Left hindlimb (tissue), 1 donor: ENCODE measurements at places on chromosomes 4 and X.

- no peak for DNase-seq
These were observed 14.4 kb upstream of the REPS2 start for GRCh38 chrX:16931855-16932575.

GRCh38 chrX:19646282-19646681 lies 131.0 kb upstream of the MAP3K15 start:
- no peak for DNase-seq

- DNase-seq: no peak
These were observed 67.0 kb downstream of the AASDH start for GRCh38 chr4:56320293-56320692.

- no peak for DNase-seq
These were observed 112.9 kb upstream of the NKX1-1 start for GRCh38 chr4:1518997-1519700.

DNA sequence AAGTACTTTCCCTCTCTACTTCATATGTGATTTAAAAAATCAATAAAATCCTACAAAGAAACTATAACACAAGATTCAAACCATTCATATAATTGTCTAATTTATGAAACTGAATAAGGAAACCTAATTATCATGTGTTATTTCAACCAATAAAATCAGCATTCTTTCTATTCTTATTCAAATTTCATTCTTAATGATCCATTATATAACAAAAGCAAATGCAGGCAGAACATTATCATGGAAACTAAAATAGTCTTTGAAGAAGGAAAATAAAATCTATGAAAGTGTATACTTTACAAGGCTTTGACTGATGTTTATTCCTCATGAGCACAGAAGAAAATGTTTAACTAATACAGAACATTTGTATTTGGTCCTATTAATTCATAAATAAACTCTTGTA lies 47.6 kb downstream of the CNOT6L start:
- DNase-seq: no peak

- no peak for DNase-seq
These were observed 19.1 kb downstream of the BCOR start for GRCh38 chrX:40078489-40079227.

DNA sequence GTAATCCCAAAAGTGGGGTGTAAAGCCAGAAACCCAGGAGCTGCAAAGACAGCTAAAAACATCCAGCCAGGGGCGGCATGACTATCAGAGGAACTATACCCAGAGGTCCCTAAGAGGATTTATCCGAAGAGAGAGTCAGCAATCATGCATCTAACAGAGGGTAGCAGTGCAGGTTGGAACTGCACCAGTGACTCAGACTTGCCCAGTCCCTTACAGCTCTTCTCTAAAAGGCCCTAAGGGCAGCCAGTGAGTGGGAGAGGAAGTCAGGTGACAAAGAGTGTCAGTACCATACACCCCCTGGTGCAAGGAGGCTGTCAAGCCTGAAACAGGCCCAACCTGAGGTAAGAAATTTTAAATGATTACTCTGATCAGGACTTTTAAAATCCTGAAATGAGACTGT lies 88.1 kb downstream of the CAMK2D start:
- DNase-seq: no peak

GRCh38 chr4:80229128-80229527 lies 31.8 kb downstream of the PRDM8 start:
- no peak for DNase-seq

DNA sequence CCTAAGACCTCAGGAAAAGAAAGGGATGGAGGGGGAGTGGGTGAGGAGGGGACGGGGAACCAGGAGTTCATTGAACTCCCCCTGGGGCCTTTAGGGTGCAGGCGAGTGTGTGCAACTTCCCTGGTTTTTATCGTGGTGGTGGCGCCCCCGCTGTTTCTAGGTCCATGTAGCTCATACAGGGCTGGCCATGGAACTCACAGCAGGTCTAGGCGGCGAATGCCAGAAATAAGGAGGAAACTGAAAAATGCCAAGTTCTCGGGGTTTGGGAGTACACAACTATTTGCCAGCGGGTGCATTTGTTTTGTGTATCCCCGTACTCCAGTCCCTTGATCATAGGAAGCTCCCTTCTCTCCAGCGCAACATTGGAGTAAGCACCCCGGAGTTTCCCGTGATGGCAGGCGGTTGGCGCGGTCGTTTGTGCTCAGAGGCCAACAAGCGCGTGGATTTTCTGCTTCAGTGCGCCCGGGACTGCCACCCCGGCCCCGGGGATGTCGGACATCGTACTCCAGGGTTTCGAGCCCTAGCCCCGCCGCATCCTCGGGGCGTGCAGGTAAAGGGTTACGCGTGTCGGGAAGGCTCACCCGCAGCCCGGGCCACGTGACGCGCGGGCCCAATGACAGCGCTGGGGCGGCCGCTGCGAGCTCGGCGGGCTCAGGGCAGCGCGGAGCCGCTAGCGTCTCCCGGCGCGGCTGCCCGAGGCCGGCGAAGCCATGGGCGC lies 208.9 kb downstream of the NWD2 start:
- peak; percentile 67 for DNase-seq

DNA sequence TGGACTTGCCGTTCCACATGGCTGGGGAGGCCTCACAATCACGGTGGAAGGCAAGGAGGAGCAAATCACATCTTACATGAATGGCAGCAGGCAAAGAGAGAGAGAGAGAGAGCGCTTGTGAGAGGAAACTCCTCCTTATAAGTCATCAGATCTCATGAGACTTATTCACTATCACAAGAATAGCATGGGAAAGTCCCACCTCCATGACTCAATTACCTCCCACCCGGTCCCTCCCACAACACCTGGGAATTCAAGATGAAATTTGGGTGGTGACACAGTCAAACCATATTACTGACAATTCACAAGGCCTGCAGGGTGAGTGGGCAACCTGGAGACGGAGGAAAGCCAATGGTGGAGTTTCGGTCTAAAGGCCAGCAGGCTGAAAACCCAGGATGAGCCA lies 394.3 kb upstream of the TRAM1L1 start:
- no peak for DNase-seq

DNA sequence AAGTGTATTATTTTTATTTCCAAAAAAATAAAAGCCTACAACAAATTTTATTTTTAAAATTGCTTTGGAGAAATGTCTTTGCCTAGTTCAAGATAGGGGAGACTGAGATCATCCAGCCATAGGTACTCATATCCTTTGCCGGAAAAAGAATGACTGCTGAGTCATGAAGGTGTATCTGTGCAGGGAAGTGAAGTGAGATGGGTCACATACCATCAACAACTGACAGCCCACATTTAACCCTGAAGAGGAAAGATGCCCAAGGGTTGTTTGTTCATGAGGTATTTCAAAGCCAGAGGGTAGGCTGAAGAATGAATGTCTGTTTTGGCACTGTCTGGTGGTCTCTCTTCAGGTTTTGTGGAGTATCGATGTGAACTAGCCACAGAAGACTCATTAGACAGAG lies 106.7 kb upstream of the TTC29 start:
- DNase-seq: no peak

DNA sequence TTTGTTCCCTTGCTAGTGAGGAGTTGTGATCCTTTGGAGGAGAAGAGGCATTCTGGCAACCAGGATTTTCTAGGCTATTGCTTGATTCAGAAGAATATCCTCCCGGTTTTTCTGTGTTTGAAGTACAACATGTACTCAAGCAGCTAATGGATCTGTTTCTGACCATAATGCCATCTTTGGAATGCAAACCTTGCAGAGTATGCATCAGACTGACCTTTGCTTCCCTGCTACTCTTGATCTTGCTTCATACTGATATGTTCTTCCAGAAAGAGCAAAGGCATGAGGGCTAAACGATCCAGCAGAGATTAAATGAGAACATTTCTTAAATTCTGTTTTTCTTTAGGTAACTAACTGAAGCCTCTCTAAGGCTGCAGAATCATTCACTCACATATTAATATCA lies 265.4 kb upstream of the SLC7A11 start:
- no peak for DNase-seq

DNA sequence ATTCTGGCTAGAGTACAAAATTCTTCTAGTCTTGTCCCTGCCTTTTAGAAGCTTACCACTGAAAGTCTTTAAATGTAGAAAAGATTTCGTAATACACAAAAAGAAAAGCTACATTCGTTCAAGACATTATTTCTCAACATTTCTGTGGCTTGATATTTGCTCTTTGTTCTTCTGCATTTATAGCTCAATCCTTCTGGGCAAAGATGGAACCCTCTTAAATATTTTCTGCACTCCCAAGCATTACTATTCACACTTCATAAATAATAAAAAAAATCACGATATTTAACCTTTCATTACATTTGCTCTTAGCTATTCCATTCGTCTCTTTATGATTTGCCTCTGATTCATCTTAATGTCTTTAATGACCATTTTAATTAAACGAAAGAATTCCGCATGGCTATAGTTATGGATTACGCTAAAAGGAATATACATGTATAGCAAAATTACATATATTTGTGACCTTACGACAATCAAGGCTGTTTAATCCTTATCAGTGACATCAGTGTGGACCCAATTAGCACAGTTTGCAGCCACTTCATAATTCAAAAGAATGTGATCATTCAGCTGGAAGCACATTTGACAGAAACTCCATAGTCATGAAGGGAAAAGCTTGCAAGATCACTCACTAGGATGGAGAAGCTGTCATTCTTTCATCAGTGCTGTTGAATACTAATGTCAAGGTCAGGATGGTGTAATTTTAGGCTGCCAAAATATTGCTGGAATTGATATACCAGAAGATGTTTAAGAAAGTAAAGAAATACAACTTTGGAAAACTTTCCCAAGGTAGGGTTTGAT lies 1075.0 kb upstream of the TENM3 start:
- DNase-seq: no peak

DNA sequence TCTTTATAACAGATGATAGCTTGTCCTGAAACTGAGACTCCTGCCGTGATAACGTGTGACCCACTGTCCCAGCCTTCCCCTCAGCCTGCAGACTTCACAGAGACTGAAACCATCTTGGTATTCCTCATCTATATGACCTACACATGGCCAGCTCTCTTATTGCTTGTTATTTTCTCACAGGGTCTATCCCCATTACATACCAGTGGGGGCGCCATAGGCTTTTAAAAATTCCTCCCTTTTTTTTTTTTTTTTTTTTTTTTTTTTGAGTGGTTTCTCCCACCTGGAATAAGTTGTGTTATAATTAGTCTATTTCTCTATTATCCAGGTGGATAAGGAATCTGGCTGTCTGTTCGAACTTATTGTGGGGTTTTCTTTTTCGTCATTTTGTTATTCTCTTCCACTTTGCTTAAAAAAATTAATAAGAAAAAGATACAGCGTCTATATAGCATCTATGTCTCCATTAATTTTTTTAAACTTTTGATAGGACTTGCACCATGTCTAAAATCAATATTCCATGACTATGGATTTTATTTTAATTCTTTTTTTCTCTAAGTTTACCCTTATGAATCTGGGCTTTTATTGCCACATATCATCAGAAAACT lies 47.2 kb downstream of the GYG2 start:
- DNase-seq: no peak

DNA sequence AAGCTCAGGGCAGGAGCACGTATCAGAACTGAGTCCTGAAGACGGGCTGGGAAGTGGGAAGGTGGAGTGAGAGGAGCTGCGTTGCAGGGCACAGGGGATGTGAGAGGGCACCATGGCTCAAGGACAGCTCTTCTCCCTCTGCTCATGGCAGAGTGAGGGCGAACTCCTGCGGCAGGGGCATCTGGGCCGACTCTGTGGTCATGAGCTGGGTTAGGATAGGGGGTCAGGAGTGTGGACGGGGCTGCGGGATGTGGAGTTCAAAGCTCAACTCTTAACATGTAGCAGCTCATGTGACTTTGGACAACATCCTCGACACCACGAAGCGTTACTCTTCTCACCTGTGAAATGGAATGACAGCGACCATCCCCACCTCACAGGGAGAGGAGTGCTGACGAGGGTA lies 19.4 kb upstream of the SORCS2 start:
- DNase-seq: no peak

DNA sequence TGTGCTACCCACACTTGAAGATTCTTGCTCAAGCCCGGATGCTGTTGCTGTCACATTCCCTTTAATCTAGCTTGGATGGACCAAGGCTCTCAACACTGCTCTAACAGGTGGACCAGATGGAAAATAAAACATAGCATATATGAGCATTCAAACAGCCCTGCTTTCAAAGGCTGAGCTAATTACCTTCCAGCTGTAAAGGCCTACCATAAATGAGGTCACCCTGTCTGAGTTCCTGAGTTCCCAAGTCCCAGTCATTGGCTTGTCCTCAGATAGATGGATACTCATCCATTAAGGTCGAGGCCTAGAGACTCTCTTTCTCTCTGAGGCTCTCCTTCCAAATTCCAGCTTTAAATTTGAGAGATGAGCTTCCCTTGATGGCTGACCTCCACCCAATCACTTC lies 147.5 kb downstream of the STOX2 start:
- no peak for DNase-seq

- no peak for DNase-seq
These were observed 30.3 kb downstream of the MSX1 start for GRCh38 chr4:4889781-4890180.

DNA sequence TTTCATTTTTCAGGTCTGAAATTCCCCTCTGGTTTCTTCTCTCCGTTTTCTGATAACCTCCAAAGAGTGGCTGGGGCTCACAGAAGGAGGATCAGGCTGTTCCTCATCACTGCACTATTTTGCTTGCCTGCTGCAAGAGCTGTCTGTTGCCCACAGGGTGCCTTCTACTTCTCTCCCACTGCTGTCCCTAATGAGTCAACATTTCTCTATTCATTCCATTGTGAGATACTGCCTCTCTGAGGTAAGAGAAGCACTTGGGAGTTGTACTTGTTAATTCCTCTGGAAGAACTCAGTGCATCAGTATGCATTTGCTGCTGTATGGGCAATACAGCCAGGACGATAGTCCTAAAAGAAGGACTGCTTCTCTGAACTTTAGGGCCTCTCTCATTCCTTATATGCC lies 34.8 kb downstream of the CT47B1 start:
- no peak for DNase-seq

GRCh38 chrX:54641530-54641929 lies 111.5 kb downstream of the GNL3L start:
- no peak for DNase-seq

GRCh38 chr4:13794819-13795565 lies 167.5 kb upstream of the BOD1L1 start:
- no peak for DNase-seq

DNA sequence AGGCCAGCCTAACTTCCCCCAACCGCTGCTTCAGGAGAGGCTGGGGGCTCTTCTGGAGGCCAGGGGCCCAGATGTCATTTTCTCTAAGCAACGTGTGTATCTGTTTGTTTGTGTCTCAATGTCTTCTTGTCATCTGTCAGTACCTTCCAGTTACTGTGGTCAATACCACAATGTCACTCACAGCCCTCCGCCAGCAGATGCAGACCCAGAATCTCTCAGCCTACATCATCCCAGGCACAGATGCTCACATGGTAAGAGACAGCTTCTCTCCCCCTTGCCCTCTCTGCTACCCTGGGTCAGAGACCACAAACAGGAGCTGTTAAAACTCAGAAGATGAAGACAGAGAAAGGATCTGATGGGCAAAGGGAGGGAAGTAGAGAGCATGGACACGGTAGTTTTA lies 5.0 kb downstream of the XPNPEP2 start:
- DNase-seq: no peak
